C1 segment of cervical spinal cord (tissue), 14 donors: ENCODE measurements at places on chromosomes 4 and X.

DNA sequence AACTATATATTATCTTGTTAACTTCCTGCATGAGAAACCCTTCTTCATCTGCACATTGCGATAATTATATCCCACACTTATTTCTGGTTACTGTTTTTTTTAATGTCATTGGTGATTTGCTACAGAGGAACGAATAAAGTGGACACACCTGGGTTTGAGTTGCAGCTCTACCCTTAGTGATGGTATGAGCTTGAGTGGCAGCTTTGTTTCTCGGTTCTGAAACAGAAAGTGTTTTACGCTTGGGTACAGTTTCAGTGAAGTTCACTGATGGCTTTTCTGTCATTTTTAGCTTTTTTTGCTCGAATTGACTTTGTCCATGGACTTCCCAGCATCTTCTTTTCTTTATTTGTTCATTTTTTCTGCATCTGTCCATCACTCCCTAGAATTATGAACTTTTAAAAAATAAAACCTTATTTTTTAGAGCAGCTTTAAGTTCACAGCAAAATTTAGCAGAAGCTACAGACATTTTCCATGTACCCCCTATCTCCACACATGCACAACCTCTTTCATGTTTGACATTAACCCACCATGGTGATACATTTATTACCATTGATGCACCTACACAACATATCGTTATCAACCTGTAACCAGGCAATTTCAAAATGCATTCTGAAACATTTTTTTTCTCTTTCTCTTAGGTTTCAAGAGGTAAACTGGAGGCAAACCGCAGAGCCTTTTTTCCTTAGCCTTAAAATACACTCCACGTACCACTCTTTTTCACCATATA is 1041.6 kb upstream of the PRKX start:
- DNase-seq, result no peak

GRCh38 chrX:48540028-48540375 is 488 bp downstream of the TBC1D25 start:
- DNase-seq, result no peak

DNA sequence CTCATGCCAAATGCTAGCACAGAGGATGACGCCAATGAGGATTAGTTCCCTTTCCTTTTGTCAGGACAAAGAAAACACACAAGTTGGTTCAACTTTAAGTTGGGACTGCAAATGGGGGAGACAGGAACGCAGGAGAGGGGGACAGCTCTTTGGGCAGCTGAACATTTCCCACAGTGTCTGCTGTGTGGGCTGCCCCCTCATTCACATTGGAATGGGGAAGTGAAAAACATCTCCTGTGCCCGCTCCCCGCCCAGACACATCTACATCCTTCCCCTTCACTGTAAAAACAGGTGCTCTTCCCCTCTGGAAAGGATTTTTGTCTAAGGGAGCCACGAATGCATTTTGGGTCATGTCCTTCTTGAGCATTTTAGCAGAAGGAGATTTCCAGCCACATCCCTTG is 44.5 kb upstream of the TBC1D9 start:
- DNase-seq, result peak; percentile 3

DNA sequence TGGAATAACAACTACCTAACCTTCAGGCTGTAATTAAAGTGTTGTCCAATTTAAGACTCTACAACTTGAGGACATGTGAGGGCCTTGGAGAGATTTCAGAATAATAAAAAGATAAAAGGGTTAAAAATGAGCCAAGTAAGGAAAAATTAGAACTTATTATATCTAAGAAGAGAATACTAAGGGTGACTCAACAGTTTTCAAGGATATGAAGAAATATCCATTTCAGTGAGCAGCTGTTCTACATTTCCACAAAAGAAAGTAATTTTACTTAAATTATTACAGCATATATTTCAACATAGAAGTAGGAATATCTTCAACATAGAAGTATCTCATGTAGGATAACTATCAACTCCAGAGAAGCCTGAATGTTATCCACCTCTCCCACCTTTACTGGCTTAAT is 11.3 kb downstream of the SNX12 start:
- no peak for DNase-seq

- DNase-seq, result no peak
These were observed 38.8 kb upstream of the AFAP1 start for GRCh38 chr4:7978489-7978888.

DNA sequence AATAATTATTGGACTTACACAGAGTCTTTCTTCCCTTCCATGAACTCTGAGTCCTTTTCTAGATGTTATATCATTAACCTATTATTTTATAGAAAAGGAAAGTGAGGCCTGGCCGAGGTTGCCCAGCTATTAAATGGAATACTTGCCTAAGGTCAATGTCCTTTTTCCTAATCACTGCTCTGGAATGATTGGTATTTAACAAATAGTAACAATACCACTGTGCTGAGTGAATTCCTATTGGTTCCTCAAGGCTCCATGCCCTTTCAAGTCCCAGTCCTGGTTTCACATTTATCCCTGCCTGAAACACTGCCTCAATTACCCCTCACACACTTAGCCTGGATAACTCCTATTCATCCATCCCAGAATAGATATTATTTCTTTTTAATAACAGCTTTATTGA is 6.2 kb downstream of the TCEAL9 start:
- no peak for DNase-seq

GRCh38 chr4:138007572-138007971 is 234.6 kb downstream of the SLC7A11 start:
- DNase-seq, result no peak

DNA sequence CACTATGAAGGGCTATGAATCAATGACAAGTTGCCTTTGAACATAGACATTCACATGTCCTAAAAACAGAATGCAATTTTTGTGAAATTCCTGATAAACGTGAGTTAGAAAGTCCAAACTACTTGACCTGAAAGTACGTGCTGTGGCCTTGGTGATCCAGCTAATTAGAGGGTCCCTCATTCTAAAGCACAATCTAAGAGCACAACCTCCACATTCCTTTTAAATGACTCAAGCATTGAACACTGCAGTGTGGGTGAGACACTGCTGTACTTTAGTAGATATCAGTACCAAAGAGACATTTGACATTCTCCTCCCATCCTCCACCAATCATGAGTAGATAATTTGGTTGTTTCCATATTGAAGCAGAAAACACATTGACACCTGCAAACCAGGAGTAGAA is 73.5 kb downstream of the FAM47B start:
- DNase-seq, result no peak

DNA sequence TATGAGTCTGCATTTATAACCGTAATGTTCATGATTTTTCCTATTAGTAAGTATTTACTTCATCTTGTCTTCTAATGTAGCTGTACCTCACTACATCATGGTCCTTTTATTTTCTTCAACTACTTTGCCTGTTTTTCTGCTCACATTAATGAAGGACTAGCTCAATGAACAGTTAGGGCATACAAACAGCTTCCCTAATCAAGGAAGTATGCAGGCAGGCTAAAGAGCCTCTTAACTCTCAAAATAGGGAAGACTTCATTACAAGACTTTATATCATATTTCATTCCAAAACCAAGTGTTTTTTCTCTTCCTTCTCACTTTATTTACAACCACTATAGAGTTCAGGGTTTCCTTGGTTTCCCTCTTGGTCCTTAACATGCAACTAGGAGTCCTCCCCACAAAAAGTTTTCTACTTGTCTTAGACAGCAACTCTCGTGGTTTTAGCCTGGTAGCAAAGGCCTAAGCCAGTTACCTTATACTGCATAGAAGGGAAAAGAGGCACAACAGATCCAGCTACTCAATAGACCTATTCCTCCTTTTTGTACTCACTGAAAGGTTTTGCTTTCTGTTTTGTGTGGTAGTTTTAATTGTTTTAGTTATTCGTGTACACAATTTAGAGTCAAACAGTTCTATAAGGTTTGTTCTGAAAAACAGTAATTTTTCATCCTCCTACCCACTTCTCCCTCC is 40.8 kb downstream of the SMIM14 start:
- DNase-seq, result no peak

- no peak for DNase-seq
These were observed 400.5 kb downstream of the RAPGEF2 start for GRCh38 chr4:159503236-159504008.
